ENCODE measurements at places on chromosomes 5 and 9.

GRCh38 chr5:126544087-126544740 lies 50.8 kb downstream of the ALDH7A1 start:
- DNase-seq, result no peak

- no peak for DNase-seq
Measured at GRCh38 chr5:90384389-90384788, 25.2 kb downstream of the CETN3 start.

DNA sequence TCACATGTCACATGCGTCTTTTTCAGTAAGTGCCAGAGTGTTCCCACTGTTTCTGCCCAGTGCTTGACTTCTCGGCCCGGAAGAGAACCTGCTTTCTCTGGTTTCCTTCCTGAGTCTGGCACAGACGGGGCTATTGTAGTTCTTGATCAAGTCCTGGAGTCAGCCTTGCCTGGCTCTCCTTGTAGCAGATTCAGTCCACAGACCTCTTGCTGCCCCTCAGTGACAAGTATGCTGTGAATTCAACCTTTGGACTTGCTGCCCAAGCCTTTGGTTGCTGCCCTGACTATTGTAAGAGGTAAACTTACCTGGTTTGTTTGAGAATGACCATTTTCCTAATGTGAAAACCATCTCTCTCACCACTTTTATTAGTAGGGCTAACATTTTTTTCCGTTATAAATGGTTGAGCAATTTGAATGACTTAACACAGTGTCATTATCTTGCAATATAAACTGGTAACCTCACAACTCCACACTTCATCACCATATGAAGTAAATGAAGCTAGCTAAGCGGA lies 24.7 kb downstream of the ZBTB34 start:
- no peak for DNase-seq

DNA sequence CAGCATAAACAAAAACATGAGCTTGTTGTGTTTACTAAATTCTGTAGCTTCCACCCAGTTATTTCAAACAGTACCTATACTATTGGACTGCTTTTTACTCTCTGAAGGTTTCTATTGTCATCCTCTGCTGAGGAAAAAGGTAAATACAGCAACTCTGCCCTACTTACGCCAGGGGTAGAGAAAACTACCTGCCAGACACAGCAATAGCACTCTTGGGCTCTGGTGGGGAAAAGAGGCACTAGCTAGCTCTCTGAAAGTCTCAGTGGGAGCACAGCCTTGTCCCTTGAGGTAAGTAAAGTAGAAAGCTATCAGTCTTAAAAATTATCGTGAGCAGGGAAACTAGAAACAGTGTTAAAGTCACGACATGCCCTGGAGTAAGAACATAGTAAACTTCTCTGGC lies 3.7 kb downstream of the HCN1 start:
- no peak for DNase-seq

DNA sequence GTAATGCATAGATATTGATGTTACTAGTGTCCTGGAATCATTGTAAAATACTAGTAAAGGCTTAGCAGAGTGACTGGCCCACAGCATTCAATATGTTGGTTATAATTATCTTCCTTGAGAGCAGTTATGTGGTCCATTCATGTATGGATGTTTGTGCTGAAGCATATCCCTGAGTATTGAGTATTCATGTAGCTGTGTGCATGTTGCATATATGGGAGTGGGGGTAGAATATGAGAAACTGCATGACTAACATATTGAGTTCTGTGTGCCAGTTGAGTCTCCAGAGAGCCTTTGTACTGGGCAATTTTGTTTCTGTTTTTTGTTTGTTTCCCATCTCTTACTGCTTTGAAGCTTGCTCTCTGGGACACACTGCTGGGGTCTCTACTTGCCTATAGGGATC lies 222.7 kb upstream of the TRIM32 start:
- no peak for DNase-seq

- no peak for DNase-seq
Measured at GRCh38 chr9:133389562-133389961, 13.4 kb downstream of the STKLD1 start.

- no peak for DNase-seq
Measured at GRCh38 chr5:163309914-163310313, 127.5 kb upstream of the CCNG1 start.

- DNase-seq, result no peak
Measured at GRCh38 chr5:50325237-50325832, 115.8 kb downstream of the EMB start.

DNA sequence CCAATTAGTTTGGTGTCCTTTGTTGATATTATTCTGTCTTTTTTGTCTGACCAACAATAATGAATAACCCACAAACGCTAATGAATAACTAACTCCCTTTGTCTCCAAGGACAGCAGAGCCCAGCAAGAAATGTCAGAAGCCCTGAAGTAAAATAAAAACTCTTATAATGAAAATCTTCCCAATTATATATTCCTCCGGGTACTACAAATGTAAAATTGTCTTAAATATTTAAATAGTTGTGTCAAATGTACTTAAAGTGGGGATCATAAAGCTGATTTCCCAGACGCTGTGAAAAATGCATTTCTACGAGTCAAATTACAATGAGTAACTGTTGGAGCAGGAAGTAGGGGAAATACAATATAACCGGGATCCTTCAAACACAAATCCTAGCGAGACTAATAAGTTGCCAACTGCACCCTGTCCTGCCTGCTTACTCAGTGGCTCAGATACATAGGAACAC lies 22.3 kb downstream of the GLIS3 start:
- DNase-seq, result no peak

GRCh38 chr9:124222918-124223720 lies 34.6 kb upstream of the NEK6 start:
- no peak for DNase-seq

- no peak for DNase-seq
Measured at GRCh38 chr5:172172912-172173563, 15.0 kb downstream of the STK10 start.

- no peak for DNase-seq
Measured at GRCh38 chr5:132433141-132433540, 57.4 kb downstream of the IRF1 start.

- no peak for DNase-seq
Measured at GRCh38 chr9:80156756-80157472, 585.1 kb downstream of the TLE4 start.

DNA sequence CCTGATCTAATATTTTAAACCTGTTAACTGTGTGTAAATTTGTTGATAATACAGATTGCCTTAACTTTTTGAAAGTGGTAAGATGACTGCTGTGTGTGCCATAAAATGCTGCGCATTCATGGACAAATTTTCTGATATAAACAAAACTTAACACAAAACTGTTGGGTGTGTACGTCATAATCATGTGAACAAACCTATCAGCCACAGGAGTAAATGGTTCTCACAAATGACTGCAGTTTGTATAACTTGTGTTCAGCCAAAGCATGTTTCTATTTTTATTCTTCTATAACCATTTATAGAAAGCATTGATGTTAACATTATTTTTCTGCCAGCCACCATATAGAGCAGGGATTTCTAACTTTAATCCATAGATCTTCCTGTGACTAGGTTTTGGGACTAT lies 21.5 kb downstream of the CAMK4 start:
- DNase-seq, result no peak

- no peak for DNase-seq
Measured at GRCh38 chr9:12775679-12776512, 1.1 kb downstream of the LURAP1L start.

DNA sequence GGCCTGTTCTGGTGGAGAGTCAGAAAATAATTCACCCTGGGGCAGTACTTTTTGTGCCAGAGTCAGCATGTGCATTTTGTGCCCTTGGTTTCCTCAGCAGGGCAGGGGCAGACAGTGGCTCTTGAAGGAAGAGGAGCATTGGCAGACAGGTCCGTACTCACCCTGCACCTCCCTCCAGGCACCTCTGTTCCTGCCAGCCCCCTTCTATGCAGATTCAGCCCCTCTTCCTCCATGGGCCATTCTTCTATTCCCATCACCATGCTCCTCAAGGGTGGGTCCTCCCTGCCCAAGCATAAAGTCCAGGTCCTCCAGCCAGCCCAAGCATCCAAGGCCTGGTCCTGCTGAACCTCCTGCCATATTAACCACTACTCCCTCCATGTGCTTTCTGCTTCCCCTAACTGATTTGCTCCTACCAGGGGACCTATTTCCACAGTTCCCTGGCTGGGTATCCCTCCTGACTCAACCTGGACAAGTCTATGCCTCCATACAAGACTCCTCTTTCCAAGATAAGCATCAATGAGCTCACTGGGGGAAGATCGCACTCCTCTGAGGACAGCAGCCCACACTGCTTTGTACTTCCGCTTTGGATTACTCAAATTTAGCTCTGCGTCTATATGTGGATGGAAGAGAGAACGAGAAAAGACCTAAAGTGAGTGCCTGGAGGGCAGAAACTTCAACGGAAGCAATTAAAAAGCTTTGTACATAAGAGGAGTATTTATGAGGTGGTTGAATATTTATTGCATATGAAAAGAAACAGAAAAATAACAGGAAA lies 9.3 kb upstream of the ACSL6 start:
- no peak for DNase-seq

Data from stimulated activated CD8-positive, alpha-beta memory T cell treated with anti-CD3 and anti-CD28 coated beads, Interleukin-2, amount 100 ng/mL, for 1 hour (primary cell).